ENCODE measurements at places on chromosomes 6 and 20. TPM values are rescaled to one million over a fixed set of nuclear protein-coding genes. Genes with fewer than 3 reads are reported as not detected.

- no peak within 1 kb of the TSS for H3K4me3 ChIP-seq
- H3K27ac ChIP-seq, result no peak within 1 kb of the TSS
- H3K4me1 ChIP-seq, result peaks cover 17% of the 10 kb centered on the region
- H3K36me3 ChIP-seq, result no peaks in the 10 kb centered on the region
- no peak for DNase-seq
- peaks cover 20% of the 10 kb centered on the region for H3K27me3 ChIP-seq
These were observed at the start of gene PRDM13 for GRCh38 chr6:99606656-99607415. Gene PRDM13 (plus strand): TSS chr6:99606833. CDS start chr6:99607035, 202 bp downstream.

- H3K36me3 ChIP-seq, result no peaks in the 10 kb centered on the region
- H3K4me1 ChIP-seq, result no peaks in the 10 kb centered on the region
- H3K27me3 ChIP-seq, result peaks cover 3% of the 10 kb centered on the region
- DNase-seq, result no peak
- no peak overlapping the region for H3K27ac ChIP-seq
These were observed 117.1 kb downstream of the TBXT start for GRCh38 chr6:166050559-166050958.

DNA sequence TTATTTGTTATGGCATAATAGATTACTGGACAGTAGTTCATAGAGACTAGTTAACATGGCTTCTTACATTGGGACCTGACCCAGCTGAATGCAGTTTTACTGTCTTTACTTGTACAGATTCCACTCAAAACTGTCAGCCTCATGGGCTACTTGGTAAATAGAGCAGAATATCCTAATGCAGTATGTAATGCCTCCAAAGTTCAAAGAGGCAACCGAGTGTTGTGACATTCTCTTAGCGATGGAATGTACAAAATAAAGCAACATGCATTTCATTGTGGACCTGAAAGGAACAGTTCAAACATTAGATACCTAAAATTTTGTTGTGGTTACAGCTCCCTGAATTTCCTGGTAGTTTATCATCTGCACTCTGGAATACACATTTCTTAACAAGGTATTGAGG lies 29.1 kb upstream of the RGS17 start:
- no peaks in the 10 kb centered on the region for H3K27me3 ChIP-seq
- H3K36me3 ChIP-seq, result no peaks in the 10 kb centered on the region
- DNase-seq, result no peak
- no peak overlapping the region for H3K27ac ChIP-seq

DNA sequence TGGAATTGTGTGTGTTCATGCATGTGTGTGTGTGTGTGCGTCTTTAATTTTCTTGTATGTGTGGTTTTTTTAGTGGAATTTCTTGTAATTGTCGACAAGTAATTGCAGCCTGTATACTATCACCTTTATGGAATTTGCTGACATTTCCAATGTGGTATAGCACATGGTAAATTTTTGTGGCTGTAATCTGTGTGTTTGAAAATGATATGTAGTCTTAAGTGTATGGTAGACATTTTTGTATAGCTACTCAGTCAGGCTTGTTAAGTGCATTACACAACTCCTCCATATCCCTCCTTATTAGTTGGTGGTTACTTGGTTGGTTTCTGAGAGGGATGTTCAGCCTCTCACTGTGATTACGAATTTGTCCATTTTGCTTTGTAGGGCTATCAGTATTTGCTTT lies 384.5 kb upstream of the HSF2 start:
- H3K4me1 ChIP-seq, result no peaks in the 10 kb centered on the region
- no peak overlapping the region for H3K27ac ChIP-seq
- H3K27me3 ChIP-seq, result no peaks in the 10 kb centered on the region
- no peaks in the 10 kb centered on the region for H3K36me3 ChIP-seq
- no peak overlapping the region for H3K4me3 ChIP-seq
- DNase-seq, result no peak

Gene HEY2
- total RNA-seq, result 2.1 TPM

DNA sequence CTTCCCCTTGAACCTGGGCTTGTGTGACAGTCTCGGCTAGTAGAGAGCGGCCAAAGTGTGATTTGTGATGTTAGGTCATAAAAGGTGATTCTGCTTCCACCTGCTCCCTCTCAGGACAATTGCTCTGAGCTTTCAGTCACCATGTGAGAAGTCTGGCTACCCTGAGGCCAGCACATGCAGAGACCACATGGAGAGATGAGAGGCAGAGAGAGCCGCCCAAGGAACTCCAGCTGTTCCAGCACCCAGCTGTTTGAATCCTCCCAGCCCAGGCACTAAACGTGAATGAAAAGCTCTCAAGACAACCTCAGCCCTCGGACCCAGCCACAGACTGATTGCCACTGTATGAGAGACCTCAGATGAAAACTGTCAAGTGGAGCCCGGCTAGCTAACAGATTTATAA lies 143.4 kb upstream of the EEF1E1 start:
- no peaks in the 10 kb centered on the region for H3K36me3 ChIP-seq
- H3K4me1 ChIP-seq, result no peaks in the 10 kb centered on the region
- no peaks in the 10 kb centered on the region for H3K27me3 ChIP-seq
- no peak overlapping the region for H3K4me3 ChIP-seq

- no peaks in the 10 kb centered on the region for H3K27me3 ChIP-seq
- H3K27ac ChIP-seq, result no peak overlapping the region
- no peak for DNase-seq
- no peaks in the 10 kb centered on the region for H3K36me3 ChIP-seq
- H3K4me1 ChIP-seq, result no peaks in the 10 kb centered on the region
These were observed 95.9 kb upstream of the COL21A1 start for GRCh38 chr6:56343295-56343694.

- H3K4me1 ChIP-seq, result peaks cover 12% of the 10 kb centered on the region
- H3K36me3 ChIP-seq, result peaks cover 7% of the 10 kb centered on the region
- H3K27me3 ChIP-seq, result no peaks in the 10 kb centered on the region
- H3K4me3 ChIP-seq, result no peak overlapping the region
- DNase-seq, result no peak
These were observed 99.7 kb downstream of the ZMYND8 start for GRCh38 chr20:47256668-47257236.

- H3K36me3 ChIP-seq, result no peaks in the 10 kb centered on the region
- no peak for DNase-seq
- H3K4me1 ChIP-seq, result no peaks in the 10 kb centered on the region
- H3K27ac ChIP-seq, result peak overlapping the region; percentile 15
- peak overlapping the region; percentile 39 for H3K4me3 ChIP-seq
These were observed 35.6 kb upstream of the MICB start for GRCh38 chr6:31462026-31462963.

GRCh38 chr6:16511040-16511660 lies 250.1 kb downstream of the ATXN1 start:
- H3K36me3 ChIP-seq, result no peaks in the 10 kb centered on the region
- H3K27ac ChIP-seq, result no peak overlapping the region
- H3K27me3 ChIP-seq, result no peaks in the 10 kb centered on the region
- H3K4me3 ChIP-seq, result no peak overlapping the region
- H3K4me1 ChIP-seq, result no peaks in the 10 kb centered on the region
- no peak for DNase-seq

Measured in pancreas (tissue), 10 donors.